Stimulated activated CD4-positive, alpha-beta T cell treated with anti-CD3 and anti-CD28 coated beads, Interleukin-12 subunit alpha, Interleukin-12 subunit beta, amount 100 ng/mL, for 4 hours (primary cell): ENCODE measurements at places on chromosomes 13 and 19.
A peak's percentile ranks its signal among the peaks of the same experiment; 100 is the strongest.

DNA sequence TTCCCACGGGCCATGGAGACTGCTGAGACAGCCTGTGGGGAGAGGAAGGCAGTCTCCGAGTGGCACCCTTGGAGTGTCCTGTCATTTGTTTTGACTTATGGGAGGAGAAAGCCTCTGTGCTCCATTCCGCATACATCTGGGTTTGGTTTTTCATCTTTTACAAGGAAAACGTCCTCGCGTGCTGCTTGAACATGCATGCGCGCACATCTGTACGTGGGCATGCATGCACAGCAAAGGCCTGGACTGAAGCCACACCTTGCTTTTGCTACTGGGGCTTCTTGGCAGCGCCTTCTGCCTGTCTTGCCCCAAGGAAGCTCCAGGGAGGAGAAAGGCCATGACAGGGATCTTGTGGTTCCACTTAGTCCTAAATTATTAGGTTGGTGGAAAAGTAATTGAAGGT lies 44.0 kb downstream of the SUGP2 start:
- DNase-seq: no peak

- DNase-seq: no peak
These were observed 67.7 kb upstream of the STARD13 start for GRCh38 chr13:33353210-33353609.

- DNase-seq: no peak
These were observed 55.0 kb downstream of the MRPL57 start for GRCh38 chr13:21231426-21231940.

DNA sequence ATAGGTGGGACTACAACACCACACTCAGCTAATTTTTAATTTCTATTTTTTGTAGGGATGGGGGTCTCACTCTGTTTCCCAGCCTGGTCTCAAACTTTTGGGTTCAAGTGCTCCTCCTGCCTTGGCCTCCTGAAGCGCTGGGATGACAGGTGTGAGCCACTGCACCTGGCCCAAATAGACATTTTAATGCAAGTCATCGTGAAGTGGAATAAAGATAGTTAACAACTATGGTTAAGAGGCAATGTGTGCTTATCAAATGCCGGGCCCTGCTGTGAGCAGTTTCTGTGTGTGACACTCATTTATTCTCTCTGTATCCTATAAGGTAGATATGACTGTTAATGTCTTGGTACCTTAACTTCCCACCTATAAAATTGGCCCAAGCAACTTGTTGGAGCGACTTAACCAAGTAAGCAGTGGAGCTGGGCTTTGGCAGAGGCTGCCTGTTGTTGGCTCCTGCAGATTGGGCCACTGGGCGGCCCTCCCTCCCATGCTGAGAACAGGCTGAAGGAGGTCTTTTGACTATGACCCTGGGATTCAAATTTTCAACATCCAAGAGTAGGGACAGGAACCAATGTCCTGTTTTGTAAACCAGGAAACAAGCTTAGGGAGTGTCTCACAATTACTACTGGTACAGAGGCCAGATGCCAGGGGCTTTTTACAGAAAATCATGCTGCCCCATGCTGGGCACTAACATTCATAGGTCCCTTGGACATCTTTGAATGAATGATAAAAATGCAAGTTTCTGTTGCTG lies 450.7 kb downstream of the TSHZ3 start:
- no peak for DNase-seq

GRCh38 chr19:50547385-50548190 lies 20.6 kb downstream of the LRRC4B start:
- DNase-seq: no peak

GRCh38 chr13:21427741-21428140 lies 31.4 kb downstream of the ZDHHC20 start:
- no peak for DNase-seq

GRCh38 chr19:2059422-2060201 lies 8.6 kb upstream of the MKNK2 start:
- DNase-seq: no peak

- no peak for DNase-seq
These were observed 29.8 kb downstream of the NFIX start for GRCh38 chr19:13024951-13025697.

- no peak for DNase-seq
These were observed 26.2 kb downstream of the OXGR1 start for GRCh38 chr13:96968027-96968426.

DNA sequence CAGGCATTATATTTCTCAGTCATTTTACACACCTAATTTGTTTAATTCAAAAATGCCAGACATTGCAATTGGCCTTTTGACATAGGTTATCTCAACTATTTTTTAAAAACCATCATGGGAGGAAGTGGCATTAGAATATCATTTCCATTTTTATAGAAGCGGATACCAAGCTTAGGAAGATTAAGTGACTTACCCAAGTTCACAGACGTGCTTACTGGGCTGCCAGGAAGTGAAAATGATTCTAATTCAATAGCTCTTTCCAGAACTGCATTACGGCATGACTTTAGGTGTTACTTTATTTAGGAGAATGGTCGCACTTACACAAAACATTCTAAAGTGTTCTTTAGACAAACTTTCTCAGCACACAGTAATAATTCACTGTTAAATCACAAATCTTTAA lies 231.9 kb downstream of the KLF12 start:
- DNase-seq: no peak

DNA sequence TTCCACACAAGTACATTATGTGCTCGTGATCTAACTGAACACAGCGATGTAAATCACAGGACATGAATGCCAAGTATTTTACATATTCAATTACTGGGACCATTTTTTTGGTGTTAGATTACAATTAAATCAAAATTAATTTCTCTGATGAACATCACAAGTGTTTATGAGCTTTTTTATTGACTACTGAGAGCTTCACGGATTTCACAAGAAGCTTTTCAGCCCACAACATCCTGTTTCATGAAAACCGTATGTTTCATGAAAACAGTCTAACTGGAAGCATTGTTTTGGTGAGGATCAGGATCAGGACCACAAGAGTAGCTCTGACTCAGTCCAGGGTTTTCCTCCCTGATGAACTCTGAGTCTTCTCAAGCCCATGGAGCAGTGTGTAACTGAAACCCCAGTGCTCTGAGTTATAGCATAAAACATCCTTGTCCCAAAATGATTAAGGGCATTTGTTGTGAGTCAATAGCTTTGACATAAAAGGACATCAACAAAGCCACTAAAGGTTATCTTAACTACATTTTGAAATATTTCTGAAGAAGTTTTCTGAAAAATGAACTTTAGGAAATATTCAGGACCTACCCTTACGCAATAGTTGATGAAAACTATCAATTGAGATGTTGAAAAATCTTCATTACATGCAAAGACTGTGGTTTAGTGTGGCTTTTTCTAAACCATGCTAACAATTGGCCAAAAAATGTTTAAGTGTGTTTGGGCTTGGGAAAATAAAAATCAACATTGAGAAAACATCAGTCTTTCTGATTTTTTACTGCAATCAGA lies 49.3 kb downstream of the UFM1 start:
- DNase-seq: no peak

DNA sequence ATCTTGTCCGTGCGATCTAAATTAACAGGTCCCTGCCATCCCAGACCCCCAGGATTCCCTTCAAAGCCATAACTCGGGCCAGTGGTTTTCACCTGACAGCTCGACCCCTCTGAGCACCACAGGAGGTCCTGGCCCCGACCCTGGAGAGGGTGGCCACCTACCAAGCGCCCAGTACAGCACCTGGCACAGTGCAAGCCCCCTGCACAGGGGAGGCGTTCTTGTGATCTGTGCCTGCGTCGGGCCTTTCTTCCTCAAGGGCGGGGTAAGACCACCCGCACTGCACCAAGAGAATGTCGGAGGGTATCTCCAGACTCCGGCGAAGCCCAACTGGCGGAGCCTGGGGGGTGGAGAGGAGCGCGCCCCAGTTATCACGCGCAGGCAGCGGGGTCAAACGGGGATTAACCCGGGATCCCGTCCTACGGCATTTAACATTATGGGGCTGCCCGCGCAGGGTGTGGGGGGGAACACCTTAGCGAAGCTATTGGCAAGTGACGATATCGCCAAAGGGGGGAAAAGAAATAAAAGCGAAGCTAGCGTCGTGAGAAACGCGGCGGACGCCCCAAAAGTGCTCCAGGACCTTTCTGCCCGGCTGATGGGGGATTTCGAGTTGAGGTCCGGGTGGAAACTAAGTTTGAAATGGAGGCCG lies 1.3 kb upstream of the HNRNPL start:
- DNase-seq: peak; percentile 41

DNA sequence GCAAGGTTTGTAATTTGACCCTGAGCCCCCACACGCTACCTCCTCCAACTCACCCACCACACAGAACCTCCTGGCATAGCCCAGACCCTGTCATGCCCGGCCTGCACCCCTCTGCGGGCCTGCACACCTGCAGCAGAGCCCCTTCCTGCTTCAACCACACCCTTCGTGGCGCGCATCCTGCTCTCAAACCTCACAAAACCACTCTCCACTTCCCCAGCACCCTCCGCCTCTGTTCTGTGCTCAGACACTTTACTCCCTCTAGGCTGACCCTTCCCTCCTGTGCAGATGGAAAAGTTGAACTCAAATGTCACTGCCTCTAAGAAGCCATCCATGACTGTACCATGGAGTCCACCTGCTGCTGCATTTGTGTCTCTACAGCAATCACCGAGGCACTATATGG lies 28.5 kb downstream of the FAAP24 start:
- DNase-seq: no peak

DNA sequence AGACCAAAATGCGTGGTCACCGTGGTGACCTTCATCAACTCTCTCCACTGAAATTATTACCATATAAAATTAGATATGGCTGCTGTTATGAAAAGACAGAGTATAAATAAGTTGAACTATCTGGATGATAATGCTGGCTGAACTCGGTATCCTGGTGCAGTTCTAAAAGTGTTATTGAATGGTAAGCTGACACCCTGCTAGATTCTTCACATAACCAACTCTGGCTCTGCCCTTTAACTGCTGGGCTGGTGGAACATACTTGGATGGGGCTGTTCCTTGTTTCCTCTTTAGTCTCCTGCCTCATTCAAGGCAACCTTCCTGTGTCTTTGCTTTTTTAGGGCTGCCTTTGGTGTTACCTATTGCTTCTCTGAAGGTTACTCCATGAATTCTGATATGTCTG lies 106.9 kb downstream of the FGF9 start:
- no peak for DNase-seq

DNA sequence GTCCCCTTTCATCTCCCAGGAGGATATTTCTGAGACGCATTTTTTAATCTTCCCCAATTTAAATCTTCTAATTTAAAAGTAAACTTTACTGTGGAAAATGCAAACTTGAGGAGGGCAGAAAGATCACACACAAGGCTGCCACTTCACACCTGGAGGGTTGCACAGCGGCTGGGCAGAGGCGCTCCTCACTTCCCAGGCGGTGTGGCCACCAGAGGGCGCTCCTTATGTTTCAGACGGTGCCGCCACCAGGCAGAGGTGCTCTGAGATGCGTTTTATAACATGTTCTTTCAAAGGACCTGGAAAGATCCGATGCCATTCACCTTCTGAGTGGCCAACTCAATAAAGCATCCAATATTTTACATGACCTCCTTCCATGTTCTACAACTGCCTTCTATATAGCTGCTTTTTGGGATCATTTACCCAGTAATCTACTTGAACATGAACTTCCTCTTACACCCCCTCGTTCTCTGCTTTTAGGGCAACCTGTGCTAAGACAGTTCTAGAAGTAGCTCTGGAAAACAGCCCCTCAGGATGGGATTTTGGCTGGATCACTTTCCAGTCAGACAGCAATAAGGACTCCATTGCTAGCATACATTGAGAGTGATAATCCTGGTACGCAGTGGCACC lies 14.8 kb upstream of the MTUS2 start:
- DNase-seq: peak; percentile 18

DNA sequence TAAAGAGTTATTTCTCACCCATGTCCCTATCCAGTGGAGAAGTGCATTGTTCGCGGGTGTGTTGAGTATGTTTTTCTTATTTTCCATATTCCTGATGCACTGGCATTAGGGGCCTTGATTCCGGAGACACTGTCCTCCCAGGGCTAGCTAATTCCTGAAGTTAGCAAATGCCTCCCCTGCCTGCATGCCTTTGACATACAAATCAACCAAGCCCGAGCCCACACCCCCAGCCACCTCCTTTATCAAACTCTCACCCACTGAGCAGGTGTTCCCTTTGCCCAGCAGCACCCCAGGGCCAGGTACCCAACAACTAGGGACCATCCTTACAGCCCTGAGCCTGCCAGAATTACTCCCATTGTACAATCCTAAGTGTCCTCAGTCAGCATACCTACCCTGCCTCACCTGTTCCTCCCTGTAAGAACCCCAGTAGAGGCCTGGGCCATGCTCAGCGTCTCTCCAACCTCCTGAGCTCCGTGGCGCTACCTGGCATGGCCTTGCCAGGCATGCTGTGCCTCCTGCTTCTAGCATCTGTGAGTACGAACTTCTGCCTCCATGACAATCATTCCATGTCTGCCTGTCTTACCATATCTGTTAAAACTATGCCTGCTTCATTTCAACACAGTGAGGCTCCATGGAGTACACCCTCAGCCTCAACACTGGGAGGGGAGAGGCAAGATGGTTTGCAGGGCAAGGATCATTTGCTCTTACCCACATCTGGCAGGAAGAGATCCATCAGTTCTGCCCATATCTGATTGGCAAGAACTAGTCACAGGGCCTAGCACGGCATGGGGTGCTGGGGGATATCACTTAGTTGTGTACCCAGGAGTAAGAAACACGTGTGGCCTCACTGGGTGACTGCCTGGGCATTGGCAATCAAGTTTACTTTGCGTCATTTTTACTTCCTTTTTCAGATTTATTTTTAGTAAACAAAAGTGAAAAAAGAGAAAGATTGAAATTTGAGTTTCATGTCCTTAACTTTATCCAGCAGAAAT lies 203.9 kb downstream of the SHISA2 start:
- DNase-seq: no peak

GRCh38 chr13:96011291-96011872 lies 41.8 kb downstream of the UGGT2 start:
- DNase-seq: no peak

DNA sequence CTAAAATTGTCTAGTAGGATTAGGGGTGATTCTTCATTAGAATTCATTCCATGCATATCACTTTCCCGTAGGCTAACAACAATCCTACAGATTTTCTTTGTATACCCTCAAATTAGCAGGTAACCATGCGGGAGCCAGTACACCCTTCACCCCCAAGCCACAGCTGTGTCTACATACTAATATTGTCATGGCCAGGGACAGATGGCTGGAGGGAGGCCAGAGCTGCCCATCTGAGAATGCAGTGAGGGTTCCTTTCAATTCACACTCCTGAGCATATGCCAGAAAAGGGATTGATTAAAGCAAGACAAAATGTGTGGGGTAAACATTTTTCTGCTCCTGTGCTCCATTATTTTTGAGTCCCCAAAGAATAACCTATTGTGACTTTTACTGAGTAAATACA lies 68.9 kb downstream of the FREM2 start:
- DNase-seq: no peak

GRCh38 chr19:15107061-15108010 lies at the start of gene SYDE1:
TSS of gene SYDE1 (plus strand) at chr19:15107401. CDS start at chr19:15107434, 33 bp downstream.
- peak; percentile 25 for DNase-seq

DNA sequence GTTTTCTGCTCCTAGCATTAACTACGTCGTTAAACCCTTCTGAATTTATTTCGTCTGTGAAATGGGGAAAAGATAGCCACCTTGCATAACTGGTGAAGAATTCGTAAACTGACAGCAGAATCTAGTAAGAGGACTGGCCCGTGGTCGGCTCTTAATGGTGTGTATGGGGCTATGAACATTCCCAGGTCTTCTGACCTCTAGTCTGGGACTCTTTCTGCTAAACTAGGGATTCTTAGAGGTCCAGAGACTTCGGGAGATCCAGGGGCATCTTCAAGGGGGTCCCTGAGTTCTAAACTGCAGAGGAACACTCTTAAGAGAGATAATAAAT lies 231.1 kb upstream of the SERP2 start:
- no peak for DNase-seq
